Sigmoid colon (tissue), 7 donors: ENCODE measurements at places on chromosomes 3 and 15. TPM values are rescaled to one million over a fixed set of nuclear protein-coding genes. Genes with fewer than 3 reads are reported as not detected.

HDC gene
- total RNA-seq: 1.2 TPM

PCCB gene
- total RNA-seq: 31.0 TPM

TUSC2 gene
- total RNA-seq: 23.2 TPM

ERC2 gene
- total RNA-seq: 1.2 TPM

SATB1 gene
- 75.3 TPM for total RNA-seq

RASGRF1 gene
- not detected for total RNA-seq

IL5RA gene
- total RNA-seq: under 0.01 TPM

SCN5A gene
- total RNA-seq: 0.71 TPM

VWA5B2 gene
- total RNA-seq: not detected

GOLGA6D gene
- total RNA-seq: not detected

KIF23 gene
- 0.16 TPM for total RNA-seq

DUOXA2 gene
- not detected for total RNA-seq

SLC12A1 gene
- not detected for total RNA-seq

SH2D7 gene
- not detected for total RNA-seq

ZNF662 gene
- total RNA-seq: 9.3 TPM

INKA1 gene
- 4.3 TPM for total RNA-seq

ACTRT3 gene
- total RNA-seq: 1.1 TPM

ST8SIA2 gene
- not detected for total RNA-seq

ATP2B2 gene
- total RNA-seq: 0.83 TPM

SLC22A13 gene
- not detected for total RNA-seq

SEC22A gene
- 47.2 TPM for total RNA-seq

TAGLN3 gene
- total RNA-seq: 17.4 TPM

HTR3E gene
- not detected for total RNA-seq

DLL4 gene
- total RNA-seq: 5.0 TPM

SLC28A2 gene
- total RNA-seq: not detected

THAP10 gene
- 1.1 TPM for total RNA-seq

SMCO1 gene
- total RNA-seq: not detected

FAM174B gene
- 38.9 TPM for total RNA-seq

NR1I2 gene
- 1.1 TPM for total RNA-seq

ANKUB1 gene
- total RNA-seq: not detected

MYZAP gene
- 31.4 TPM for total RNA-seq

GPR87 gene
- total RNA-seq: not detected

SGO1 gene
- not detected for total RNA-seq

CRYGS gene
- total RNA-seq: 5.0 TPM

GOLGA8T gene
- not detected for total RNA-seq

PYGO1 gene
- total RNA-seq: 17.6 TPM

WDR49 gene
- total RNA-seq: 1.8 TPM
